ENCODE measurements at places on chromosomes 5 and 9.

- DNase-seq, result no peak
Observed at GRCh38 chr5:149002053-149002452, 60.8 kb downstream of the SH3TC2 start.

DNA sequence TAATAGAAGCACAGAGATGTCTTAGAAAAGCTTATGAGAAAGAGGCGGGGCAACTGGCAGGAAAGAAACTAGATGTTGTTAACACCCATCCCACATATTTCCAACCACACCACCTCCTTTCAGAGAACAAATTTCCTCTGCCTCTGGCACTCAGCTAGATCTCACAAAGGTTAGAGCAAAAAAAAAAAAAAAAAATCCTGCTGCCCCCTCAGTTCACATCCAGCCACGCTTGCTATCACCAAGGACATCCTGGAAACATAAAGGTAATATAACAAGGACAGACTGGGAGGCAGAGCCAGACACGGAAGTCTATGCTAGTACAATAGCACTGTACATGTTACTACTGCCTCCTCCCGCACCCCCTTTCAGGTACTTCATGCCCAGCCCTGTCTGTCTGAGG lies 238.0 kb upstream of the PTGER4 start:
- peak; percentile 80 for DNase-seq

- peak; percentile 15 for DNase-seq
Observed at GRCh38 chr9:98255061-98255577, 330 bp downstream of the TBC1D2 start.

DNA sequence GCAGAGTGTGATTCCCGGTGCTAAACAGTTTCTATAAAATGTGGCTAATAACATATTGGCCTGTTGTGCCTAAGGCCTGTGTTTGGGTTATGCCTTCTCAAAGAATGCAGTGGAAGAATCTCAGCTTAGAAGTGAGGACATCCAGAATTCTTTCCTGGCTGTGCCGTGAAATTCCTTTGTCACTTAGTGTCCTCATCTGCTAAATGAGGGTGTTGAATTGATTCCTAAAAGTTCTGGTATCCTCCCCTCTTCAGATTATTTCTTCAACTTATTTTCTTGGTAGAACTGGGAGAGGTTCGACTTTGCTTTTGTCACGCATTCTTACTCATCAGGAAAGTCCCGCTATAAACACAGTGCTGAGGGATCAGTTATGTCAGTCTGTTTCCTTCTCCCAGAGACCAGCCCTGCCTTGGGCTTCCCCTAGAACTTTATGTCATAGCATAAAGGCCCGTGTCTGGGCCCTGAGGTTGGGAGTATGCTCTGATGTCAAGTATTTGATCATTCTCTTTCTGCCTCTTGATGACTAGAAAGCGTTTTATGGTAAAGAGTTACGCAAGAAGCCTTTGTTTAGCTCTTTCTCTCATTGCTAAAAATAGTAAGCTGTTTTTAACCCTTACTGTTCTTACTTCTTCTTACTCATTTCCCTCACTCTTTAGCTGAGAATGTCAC lies 29.5 kb downstream of the MTAP start:
- DNase-seq, result peak; percentile 87

GRCh38 chr9:133199648-133200321 lies 9.3 kb downstream of the OBP2B start:
- peak; percentile 46 for DNase-seq

- peak; percentile 57 for DNase-seq
Observed at GRCh38 chr5:140213370-140213983, 38.5 kb downstream of the CYSTM1 start.

DNA sequence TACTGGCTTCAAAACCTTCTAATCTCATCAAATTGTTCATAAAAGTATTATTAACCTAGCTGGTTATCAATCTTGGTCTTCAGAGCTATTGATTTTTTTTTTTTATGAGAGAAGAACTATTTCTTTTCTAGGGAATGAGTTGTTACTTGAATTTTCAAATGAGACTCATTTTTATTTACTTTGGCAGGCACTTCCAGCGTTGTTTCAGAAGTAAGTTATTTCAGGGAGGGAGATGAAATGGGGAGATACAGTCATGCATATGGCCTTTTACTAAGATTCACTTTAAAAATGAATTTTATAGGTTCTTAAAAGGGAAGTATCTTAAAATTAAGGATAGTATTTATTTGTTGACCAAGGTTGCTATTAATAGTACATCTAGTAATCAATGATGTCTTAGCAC lies 129.6 kb downstream of the IZUMO3 start:
- no peak for DNase-seq

GRCh38 chr9:83617299-83617698 lies 5.6 kb upstream of the IDNK start:
- DNase-seq, result no peak

DNA sequence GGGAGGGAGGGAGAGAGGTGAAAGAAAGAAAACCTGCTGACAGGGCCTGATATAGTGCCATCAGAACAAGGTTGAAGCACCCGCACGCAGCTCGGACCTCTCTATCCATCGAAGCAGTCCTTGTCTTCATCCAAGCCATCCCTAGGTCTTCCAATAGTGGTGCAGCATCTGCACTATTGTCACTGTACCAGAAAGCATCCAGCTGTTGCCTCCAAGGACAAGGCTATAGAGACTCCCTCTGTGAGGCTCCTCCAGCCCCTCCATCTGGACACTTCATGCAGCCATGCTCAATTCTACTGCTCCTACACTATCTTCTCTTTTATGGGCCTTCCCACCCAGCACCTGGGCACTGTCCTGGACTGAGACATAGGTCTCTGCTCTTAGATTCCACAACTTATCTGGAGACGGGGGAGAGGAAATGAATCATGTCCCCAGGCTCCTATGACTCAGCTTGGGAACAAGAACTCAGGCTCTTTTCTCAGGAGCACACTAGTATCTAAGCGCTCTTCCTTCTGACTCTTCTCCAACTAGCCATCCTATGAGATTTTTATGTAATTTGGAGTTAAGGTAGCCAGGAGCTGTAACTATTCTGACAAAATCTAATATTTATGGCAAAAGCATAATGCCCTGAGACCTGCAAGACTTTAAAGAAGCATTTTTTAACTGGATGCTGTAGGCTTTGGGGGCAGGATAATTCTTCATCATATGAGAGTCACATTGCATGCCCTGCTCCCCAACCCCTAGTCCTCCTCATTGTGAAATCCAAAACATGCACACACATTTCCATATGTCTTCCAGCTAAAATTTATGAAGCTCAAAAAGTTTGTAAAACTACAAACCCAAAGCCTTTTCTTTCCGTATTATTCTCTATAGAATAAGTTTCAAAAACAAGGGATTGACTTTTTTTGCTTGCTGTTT lies 446.8 kb downstream of the CCDC171 start:
- no peak for DNase-seq

DNA sequence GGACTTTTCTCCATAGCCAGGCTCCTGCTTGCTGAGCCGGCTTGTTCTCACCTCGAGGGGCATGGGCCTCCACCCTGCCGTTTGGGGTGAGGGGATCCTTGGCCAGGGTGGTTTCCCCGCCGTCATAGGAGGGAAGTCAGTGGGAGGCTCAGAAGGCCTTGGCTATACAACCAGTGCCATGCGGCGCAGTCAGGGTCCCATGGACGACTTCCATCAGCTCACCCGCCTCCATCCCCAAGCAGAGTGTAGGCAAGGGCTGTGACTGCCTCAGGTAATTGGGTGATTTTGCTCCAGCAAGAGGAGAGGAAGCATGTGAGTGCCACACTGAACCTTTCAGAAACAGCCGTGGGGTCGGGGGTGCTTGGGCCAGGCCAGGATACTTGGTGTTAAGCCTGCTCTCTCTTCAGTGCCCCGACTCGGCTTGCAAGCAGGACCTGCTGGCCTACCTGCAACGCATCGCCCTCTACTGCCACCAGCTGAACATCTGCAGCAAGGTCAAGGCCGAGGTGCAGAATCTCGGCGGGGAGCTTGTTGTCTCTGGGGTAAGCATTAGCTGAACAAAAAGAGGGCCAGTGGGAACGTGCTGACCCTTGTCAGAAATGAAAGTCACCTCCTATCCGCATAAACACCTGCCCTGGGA lies 57.2 kb upstream of the LRRTM2 start:
- DNase-seq, result no peak

- DNase-seq, result no peak
Observed at GRCh38 chr9:34686231-34686630, 4.8 kb downstream of the CCL19 start.

DNA sequence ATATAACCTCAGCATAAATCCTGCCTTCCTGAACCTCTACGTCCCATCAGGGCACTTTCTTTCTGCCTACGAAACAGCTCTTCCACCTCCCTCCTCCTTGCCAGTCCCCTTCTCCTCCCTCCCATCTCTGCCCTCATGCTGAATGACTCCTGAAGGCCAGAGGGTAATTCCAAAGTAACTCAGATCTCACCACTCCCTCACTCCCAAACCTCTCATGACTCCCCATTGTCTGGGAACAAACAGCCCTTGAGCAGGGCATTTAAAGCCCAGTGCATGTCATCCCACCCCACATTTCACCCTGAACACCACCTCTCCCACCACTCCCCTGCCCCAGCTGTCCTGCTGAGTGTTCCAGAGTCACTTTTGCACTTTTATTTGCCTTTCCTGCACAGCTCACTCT lies 8.9 kb upstream of the FBP1 start:
- DNase-seq, result no peak

DNA sequence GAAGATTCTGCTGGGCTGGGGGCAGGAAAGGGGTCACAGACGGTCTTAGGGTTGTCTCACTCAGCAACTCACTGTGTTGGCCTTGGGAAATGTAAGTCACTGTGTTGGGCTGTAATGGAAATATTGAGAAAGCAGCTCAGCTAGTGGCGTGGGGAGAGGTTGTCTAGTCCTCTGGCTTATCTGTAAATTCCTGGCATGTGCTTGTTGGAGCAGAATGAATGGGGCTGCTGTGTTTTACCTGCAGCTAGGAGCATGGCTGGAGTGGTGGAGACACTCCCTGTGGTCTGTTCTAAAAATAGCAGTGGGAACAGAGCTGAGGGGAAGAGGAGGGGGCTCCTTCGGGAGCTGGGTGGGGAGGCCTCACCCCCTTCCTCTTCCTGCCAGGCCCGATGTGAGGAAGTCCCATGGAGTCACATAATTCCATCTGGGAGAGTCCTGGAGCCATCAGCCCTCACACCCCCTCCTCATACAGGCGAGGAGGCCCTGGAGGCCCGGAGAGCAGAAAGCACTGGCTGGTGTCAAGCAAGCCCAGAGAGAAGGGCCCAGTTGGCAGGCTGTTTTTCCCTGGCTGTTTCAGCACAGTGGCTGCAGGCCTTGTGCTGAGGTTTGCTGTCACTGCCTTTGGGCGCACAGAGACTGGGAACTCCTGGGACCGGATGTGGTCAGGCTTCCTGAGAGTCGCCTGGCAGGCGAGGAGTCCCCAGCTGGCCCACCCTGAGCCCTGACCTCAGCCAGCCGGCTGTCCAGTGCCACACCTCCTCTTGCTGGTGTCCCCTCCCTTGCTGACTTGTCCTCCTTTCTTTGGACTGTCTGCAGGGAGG lies 84.9 kb downstream of the RGS3 start:
- peak; percentile 19 for DNase-seq

GRCh38 chr9:105059252-105059651 lies 131.3 kb upstream of the ABCA1 start:
- no peak for DNase-seq

- peak; percentile 72 for DNase-seq
Observed at GRCh38 chr9:135504262-135505243, 4.1 kb downstream of the MRPS2 start.

- no peak for DNase-seq
Observed at GRCh38 chr5:55533521-55534435, 986 bp downstream of the PLPP1 start.

DNA sequence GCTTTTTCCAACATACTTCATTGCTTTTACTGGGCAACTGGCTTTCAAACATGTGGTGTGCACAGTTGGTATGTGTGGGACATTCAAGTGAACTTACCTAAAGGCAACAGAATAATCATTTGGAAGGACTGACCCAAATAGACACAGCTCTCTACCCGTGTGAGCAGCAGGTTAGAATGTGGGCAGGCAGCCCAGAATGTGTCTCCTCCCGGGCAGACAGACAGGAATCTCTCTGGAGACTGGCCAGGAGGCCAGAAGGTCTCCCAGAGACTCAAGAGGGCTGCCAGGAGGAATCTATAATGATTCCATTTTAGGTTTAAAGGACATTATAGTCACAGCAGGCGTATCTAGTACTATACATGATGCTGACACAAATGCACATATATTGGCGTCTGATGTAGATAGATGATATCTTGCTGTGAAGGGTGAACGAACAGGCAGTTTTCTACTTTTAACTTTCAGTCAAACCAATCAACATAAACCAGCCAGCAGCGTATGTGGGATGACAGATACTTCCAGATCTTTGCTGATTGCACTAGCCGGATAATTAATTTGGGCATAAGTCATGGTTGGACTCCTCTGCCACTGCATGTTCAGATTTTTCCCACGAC lies 297.4 kb upstream of the ZNF608 start:
- DNase-seq, result no peak

GRCh38 chr5:165620394-165620793 lies 2115.0 kb downstream of the MAT2B start:
- DNase-seq, result no peak

DNA sequence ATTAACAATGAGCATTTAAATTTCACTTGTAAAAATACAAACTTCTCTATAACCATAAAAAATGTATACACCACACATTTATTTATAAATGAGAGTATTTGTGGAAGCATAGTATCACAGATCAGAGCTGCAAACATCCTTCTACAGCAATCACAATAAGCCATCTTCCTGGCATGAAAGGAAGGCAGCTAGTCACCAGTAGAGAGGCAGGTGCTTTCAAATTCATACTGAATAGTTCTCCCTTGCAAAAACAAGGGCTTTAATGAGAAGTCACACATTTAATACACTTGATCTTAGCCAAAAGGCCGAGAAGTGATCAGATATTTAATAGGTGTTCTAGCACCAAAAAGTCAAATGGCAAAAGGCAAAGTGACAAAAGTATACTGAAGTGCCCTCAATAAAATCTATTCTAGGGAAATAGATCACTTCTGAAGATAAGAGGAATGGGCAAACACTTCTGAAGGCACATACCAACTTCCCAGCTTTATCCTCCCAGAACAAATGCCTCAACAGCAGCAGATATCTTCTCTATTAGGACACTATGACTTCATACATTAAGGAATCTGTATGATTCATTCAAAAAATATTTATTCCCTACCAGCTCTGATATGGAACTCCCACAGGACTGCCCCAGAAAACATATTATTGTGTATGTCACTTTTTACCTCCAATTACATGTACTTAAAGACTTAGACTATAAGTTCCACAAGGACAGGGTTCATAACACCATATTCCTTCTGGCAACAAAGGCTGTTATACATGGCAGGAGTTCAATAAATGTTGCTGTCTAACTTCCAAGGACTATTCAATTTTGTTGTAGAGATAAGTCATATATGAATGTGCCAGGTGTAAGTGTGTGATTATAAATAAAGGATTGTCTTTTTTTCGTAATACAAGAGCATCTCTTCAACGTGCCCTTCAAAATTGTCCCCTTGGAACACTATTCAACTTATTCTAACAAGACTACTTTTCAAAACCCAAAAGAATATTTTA lies 31.7 kb downstream of the MAPKAP1 start:
- no peak for DNase-seq
